ENCODE measurements at places on chromosomes 2 and 18.

DNA sequence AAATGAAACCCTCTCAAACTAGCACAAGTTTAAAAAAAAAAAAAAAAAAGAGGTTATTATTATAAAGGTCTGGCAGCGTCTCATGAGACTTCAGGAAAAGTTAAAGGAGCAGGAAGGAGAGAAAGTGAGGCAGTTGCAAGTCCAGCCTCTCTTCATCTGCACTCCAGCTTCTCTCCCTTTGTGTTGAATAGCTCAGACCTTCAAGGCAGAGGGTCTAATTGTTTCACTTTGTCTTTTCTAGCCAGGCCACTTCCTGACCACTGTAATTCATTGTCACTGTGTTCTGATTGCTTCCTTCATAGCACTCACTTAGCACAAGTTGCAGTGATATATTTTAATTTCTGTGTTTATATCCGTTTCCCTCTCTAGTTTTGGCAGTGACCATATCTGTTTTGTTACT is 99.9 kb downstream of the SPATS2L start:
- no peak for DNase-seq

DNA sequence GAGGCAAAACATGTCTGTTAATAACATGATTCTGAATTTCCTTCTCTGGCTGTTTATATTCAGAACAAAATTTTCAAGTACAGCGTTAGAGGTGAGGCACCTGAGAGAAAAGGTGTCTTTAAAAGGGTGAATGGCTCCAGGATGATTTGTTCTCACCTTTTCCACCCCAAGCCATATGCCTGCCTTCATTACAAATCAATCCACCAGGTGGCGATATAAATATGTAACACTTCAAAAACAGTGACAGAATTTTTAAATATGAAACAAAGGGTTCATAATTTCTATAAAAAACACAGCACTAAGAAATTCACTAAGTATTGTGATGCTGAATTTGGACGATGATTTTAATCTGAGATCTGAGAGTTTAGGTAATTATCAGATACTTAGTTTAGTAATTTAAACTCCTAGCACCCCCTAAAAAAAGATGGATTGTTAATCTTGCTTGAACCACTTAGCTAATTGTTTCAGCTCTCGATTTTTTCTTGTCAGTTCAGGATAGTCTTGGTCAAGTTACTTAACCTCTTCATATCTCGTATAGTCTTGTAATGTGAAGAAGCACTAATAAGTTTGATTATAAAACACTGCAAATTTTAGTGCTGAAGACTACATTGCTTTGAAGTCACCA is 528.8 kb downstream of the CPS1 start:
- DNase-seq, result no peak

DNA sequence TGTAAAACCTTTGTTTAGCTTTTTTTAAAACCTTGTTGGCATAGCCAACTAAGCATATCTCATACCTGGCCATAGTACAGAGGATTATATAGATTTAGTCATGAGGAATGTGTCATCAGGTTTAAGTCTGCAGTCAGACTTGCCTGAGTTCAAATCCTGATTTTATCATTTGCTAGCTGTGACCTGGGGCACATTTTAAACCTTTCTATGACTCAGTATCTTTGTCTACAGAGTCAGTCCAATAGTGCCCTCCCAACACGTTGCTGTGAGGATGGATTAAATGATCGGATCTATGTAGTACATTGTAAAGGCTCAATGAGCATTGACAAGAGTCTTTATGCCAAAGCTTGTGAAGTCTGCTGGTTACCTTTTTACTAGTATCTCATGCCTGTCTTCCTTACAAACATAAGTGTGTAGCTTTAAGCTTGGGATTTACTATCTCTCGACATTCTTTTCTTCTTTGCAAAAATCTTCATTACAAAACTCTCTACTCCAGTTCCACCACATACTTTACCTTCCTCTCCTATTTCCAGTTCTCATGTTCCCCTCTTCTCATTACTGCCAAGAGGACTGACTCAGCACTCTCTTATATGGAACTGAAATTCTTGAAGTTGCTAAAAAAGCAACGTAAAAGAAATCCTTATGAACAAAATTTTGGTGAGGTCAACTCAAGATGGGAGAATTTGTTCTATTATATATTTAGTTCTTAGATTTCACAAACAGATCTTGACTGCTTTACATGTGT is 68.1 kb upstream of the RBMS1 start:
- peak; percentile 35 for DNase-seq

DNA sequence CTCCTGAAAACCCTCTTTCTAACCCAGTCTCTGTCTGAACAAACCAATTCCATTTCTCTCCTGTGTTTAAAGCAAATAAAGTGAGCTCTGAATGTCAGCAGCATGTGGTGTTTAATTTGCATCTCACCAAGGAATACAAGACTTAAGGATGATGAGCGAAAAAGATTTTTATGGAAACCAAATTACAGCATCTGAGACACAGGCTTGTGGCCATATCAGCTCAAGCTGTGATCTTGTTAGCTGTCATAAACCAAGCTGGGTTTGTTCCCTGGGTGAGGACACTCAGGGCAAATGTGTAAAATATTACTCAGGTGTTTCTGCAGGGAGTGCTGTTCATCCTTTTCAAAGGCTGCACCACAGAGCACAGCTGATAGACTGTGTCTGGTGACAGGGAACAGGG is 129.3 kb upstream of the REV1 start:
- no peak for DNase-seq

DNA sequence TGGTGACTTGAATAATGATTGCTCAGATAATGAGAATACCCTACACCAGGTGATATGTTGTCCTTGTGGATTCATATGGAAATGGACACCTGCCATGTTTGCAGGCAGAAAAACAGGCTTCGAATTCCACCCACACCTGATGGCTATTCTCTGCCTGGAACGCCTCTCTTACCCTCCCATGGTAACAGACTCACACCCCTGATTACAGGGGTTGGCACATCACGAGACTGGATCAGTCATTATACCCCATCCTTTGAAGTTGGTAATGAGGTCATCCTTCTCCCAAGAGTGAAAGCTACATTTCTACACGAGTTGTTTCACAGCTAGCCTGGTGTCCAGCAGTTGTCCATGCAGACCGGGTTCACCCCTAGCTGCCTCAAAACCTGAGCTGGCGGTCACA is 71.4 kb upstream of the MBOAT2 start:
- no peak for DNase-seq

DNA sequence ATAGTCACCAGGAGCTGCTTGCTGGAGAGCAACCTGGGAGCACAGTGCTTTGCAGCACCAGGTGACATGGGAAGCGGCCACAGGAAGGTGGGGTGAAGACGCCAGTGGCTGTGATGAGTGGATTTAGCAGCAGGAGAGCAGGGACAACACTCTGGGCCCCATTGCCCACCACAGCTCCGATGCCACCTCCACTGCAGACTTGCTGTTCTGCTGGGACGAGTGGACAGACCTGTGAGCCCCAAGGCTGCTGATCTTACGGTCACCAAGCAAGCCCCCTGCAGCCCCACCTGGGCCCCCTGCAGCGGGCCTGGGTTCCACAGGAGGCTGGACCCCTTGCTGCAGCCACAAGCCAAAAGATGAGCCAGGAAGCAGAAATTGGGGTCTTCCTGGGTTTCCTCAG is 73.7 kb downstream of the CTIF start:
- DNase-seq, result no peak

GRCh38 chr2:60577682-60578283 is 24.3 kb upstream of the BCL11A start:
- DNase-seq, result no peak

GRCh38 chr18:3867864-3868311 is 417.9 kb downstream of the TGIF1 start:
- no peak for DNase-seq

- no peak for DNase-seq
Observed at GRCh38 chr2:177271981-177272666, 7.6 kb upstream of the NFE2L2 start.

DNA sequence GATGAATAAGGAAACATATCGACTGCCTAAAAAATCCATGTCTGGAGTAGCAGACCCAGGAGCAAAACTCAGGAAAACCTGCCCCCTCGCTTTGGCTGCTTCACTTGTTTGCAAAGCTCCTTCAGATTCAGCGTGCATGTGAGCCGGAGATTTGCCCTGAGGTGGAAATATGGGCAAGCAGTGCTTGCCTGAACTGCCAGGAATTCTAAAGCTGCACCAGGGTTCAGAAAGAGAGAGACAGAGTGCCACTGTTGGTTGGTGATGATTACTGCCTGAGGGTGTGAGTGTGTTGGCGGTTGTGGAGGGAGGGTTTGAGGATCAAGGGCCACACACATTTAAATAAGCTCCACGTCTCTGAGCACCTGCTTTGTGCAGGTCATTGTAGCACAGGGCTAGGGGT is 139.6 kb upstream of the RGPD4 start:
- DNase-seq, result no peak

GRCh38 chr2:72134408-72134996 is 13.2 kb downstream of the CYP26B1 start:
- DNase-seq, result no peak

GRCh38 chr2:9821805-9822445 is 21.3 kb upstream of the TAF1B start:
- no peak for DNase-seq

- no peak for DNase-seq
Observed at GRCh38 chr2:184444217-184444616, 154.1 kb upstream of the ZNF804A start.

GRCh38 chr2:84891355-84892010 is 10.6 kb upstream of the TRABD2A start:
- DNase-seq, result no peak

DNA sequence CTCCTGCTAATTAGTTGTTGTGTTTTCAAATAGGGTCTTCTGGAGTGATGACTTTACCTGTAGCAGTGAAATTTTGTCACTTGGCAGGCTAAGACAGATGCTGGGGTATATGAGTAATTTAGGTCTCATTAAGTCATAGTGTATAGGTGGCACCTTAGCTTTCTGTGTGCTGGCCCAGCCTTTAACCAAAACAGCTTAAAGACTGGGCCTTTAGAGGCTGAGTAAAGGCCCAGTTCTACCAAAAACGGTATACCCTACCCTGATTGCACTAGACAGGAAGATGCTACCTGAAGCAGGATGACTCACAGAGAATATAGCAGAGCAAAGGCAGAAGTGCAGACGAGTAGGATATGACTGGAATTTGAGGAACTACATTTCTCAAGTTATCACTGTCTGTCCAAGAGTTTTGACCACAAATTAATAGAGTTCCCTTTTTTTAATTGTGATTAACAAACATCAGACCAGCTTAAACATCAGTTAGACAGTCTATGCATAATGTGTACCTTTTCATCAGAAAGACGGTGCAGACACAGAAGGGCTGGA is 337.9 kb upstream of the SALL3 start:
- no peak for DNase-seq

GRCh38 chr2:37730037-37730818 is 58.8 kb upstream of the CDC42EP3 start:
- DNase-seq, result no peak

DNA sequence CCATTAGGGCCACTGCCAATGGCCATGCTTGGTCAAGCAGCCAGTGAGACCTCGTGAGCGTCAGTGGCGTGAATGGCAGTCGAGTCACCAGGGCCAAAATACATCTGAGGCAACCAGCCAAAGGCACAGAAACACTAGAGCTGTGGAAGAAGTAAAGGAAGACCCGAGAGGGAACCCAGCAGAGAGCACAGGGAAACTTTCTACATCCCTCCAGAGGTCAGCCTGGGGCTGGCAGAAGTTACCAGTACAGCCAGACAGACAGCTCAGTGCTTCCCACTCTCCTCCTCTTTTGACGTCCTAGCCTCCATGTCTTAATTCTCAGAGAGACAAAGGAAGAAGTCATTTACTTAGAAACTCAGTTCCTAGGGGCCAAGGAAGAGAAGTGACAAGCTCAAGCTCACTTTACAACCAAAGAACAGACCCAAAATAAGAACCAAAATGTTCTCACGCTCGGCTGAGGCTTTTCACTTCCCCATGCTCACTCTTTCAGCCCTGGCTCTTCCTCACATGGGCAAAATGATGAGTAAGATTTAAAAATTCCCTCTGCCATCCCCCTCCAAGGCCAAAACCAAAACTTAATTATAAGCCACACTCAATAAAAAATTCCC is 8.7 kb downstream of the CYRIA start:
- no peak for DNase-seq

- DNase-seq, result no peak
Observed at GRCh38 chr2:120562218-120563005, 173.3 kb upstream of the GLI2 start.

- DNase-seq, result peak; percentile 20
Observed at GRCh38 chr2:240997856-240998705, at the start of gene SNED1. Gene SNED1, plus strand, starts transcription at chr2:240998618. Its CDS starts 220 bp downstream, at chr2:240998838.

DNA sequence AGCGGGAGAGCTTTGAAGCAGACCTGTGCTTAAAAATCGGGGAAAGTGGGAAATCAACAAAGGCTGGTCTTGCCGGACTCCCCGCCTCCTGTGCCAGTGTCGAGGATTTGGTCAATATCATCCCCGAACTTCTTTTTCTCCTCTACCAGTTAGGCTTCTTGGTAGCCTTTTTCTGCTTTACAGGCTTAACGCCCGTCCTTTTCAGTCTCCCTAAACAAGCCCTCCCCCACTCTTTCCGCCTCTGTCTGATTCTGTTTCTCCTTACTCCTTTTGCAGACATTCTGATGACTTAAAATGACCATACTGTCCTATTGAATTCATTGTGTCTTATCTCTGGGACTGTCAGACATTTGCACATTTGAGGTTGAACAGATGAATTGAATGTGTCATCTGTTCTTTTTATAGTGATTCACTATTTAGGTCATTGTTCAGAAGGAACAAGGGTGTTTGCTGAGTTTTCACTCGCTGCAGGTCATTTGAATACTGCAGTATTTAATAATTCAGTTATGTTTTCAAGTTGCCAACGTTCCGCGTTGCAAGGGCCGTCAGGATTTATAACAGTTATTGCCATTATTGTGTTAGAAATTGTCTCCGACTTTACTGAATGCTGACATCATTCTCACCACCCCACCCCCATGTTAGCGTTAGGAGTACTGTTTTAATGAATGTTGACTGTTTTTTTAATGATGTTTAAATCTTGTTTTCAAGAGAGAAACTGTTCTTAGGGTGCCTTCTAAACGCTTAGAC is 1.1 kb downstream of the ITGAV start:
- DNase-seq, result no peak

DNA sequence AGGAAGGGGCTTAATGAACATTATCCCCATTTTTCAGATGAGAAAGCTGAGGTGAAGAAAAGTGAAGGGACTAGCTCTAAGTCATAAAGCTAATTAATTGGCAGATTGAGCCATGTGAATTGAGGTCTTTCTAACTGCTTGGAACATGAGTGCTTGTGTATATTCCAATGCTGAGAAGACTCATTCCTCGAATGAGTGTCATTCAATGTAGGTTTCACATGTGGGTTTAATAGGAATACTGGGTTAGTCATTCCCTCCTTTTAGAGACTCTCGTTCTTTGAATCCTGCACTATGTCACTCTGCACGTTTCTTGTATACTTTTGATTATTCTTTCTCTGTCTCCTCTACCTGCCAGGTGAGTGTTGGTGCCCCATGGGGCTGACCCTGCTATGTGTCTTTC is 218.2 kb downstream of the HRH4 start:
- no peak for DNase-seq

DNA sequence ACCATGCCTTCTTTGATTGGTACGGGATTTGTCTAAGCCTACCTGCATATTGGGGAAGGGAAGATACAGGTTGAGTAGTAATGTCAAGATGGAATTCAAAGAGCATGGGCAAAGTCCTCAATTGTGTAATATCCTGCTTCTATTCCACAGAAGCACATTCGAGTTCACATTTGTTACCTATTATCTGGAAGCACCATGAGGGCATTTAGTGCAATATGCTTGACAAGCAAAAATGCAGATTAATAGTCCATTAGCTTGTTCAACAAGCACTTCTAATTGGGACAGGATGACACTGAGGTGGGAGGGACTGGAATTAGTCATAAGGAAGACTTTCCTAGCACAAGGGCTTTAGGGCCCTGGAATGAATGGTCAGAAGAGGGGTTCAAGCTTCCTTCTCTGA is 40.5 kb downstream of the MYO5B start:
- no peak for DNase-seq

- no peak for DNase-seq
Observed at GRCh38 chr2:38030635-38031355, 45.2 kb downstream of the CYP1B1 start.

Measured in AG09309 (cell line).